Activated CD4-positive, alpha-beta T cell treated with anti-CD3 and anti-CD28 coated beads, Interleukin-2, amount 50 U/mL, for 24 hours (primary cell): ENCODE measurements at places on chromosomes 7 and 10.

GRCh38 chr10:102602272-102603045 lies 41.8 kb upstream of the TRIM8 start:
- DNase-seq: no peak

- DNase-seq: no peak
Measured at GRCh38 chr7:4613846-4614548, 68.1 kb upstream of the FOXK1 start.

DNA sequence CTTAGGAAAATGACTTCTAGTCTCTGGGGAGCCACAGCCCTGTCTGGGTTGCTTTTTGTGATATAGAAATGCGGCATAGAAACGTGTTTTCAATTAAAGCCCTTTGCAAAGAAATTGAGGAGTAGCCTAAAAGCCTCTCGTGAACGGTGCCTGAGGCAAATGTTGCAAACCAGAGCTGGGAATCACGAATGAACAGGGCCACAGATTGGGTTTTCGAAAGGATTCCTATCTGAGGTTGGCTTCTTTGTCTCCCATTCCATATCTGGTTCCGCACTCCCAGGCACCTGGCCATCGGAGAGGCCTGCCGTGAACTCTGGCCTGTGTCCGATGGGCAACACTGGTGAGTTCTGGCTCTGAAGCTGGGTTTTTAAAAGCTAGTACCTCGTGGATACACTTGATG lies 221.6 kb downstream of the TCF7L2 start:
- no peak for DNase-seq

GRCh38 chr7:2824026-2824677 lies 20.0 kb downstream of the GNA12 start:
- no peak for DNase-seq

DNA sequence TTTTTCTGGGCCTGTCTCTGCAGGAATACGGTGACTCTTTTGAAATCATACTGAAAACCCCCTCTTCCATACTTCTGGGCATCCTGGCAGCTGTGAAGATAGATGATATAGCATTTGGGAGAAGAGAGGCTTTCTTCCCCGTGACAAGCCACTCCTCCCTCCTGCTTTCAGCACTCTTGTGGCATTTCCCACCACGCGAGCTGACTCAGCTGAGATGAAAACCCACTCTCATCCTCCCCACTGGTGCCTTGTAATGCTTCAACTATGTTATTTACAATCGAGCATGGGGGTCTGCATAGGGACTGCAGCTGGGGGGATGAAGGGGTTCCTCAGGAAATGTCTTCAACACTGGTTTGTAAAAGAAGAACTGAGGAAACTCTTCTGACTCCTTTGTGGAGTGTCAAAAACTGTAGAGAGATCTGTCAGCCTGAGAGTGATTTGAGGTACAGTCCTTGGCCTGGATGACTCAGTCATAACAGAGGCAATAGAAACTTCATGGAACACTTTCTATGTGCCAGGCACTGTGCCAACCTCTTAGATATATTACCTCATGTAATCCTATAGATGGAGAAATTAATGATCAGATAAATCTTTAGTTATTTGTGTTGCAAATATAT lies 1.7 kb upstream of the TBATA start:
- DNase-seq: no peak

DNA sequence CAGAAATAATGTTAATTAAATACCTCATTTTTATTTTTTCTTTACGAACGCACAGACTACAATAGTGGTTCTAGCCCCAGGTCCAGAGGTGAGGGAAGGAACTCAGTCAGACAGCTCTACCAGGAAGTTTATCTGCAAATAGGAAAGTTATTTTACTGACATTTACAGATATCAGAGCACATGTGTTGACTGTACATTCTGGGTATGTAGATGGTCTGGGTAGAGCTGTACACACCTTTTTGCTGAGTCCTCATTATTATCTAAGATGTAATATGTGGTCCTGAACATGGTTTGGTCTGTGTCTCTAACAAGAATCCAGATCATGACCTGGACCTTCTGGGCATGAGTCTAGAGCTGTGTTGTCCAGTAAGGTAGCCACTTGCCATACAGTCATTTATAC lies 74.6 kb upstream of the KIF5B start:
- no peak for DNase-seq

- no peak for DNase-seq
Measured at GRCh38 chr7:33076737-33077136, 14.2 kb upstream of the NT5C3A start.
